Esophagus mucosa (tissue), 1 donor: ENCODE measurements at places on chromosomes 13 and 19.

DNA sequence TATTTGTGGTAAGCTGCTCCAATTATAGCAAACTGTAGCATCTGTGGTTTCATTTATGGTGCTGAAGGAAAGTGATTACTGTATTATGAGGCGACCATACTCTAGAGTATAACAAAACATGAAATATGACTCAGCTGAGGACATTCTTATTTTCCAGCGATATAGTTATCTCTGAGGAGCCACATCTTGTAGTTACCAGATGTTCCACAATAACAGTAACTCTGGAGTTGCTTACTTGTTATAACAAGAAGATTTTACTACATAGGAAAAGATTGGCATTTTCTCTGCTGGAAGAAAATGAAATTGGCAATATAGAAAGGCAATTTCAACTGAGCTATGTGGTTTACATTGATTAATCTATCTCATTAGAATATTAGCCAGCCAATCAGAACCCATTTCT lies 1634.2 kb downstream of the PCDH9 start:
- ATAC-seq = no peak

DNA sequence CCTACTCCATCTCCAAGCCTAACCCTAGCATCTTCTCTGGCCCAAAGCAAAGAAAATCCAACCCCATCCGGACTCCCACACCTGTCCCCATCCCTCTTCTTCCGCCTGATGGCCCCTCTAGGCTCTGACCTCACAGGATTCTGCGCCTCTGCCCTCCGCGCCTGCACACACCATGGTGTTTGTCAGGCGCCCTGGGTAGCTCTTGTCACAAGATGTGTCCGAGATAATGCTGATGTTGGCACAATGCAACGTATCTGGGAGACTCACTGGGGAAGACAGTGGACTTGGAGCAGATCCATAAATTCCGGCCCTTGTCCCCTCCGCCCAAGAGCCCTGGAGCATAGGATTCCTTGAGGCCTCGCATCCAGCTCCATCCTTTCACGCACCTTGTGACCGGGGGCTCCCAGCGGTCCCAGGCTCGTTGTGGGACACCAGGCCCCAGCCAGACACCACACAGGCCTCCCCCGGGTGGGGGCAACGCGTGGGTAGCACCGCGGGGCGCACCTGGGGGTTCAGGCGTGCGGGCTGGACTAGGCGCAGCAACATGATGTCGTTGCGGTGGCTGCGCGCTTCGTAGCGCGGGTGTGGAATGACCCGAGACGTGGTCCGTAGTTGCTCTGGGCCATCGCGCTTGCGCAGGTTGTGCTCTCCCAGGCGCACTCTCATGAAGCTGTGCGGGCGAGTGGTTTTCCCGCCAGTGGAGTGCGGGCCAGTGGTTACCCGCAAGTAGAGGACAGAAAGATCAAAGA lies 3.1 kb upstream of the KLK1 start:
- no peak for ATAC-seq

GRCh38 chr13:91922969-91923592 lies 524.7 kb downstream of the GPC5 start:
- ATAC-seq = no peak

GRCh38 chr19:43332058-43332922 lies 21.2 kb upstream of the CD177 start:
- ATAC-seq = peak; percentile 31

GRCh38 chr13:110887597-110888333 lies 27.1 kb downstream of the ANKRD10 start:
- ATAC-seq = peak; percentile 34

- ATAC-seq = no peak
Observed at GRCh38 chr13:43785261-43785649, 1.5 kb downstream of the ENOX1 start.

- no peak for ATAC-seq
Observed at GRCh38 chr19:45150751-45151281, 10.0 kb downstream of the NKPD1 start.

DNA sequence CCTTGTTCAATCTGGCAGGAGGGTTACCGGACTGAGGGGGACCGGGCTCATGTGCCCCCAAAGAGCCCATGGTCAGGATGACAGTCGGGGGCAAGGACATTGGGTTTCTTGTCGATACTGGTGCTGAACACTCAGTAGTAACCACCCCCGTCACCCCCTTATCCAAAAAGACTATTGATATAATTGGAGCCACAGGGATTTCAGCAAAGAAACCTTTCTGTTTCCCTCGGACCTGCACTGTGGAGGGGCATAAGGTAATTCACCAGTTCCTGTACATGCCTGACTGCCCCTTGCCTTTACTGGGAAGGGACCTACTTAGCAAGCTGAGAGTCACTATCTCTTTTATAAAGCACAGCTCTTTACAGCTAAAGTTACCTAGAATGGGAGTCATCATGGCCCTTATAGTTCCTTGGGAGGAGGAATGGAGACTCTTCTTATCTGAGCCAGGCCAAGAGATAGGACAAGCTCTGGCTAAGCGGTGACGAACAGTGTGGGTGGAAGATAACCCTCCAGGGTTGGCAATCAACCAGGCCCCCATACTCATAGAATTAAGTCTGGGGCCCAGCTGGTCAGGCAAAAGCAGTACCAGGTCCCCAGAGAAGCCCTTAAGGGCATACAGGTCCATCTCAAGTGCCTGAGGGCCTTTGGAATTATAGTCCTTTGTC lies 603.7 kb downstream of the UQCRFS1 start:
- no peak for ATAC-seq

- no peak for ATAC-seq
Observed at GRCh38 chr19:39223703-39224279, 19.7 kb upstream of the SYCN start.

DNA sequence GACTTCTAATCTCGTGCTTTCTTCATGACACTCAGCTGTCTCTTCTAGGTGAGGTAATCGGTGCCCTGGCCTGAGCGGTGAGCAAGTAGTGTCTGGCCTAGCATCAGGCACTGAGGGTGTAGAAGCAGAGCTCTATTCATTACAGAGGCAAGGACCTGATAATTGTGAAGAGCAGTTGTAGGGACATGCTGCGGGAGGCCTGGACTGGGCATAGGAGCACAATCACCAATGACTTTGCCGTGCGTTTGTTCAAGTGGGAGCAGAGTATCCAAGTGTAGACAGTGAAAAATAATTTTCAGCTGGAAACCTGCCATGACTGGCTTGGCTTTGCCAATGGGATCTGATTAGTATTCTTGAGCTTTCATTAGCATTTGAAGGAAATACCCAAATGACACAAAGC lies 32.1 kb upstream of the DCLK1 start:
- no peak for ATAC-seq

GRCh38 chr19:13302526-13303270 lies 152.5 kb downstream of the IER2 start:
- ATAC-seq = no peak

GRCh38 chr13:44664308-44664707 lies 88.2 kb upstream of the TSC22D1 start:
- ATAC-seq = no peak

- ATAC-seq = peak; percentile 85
Observed at GRCh38 chr13:75458696-75459422, 23.1 kb downstream of the TBC1D4 start.

DNA sequence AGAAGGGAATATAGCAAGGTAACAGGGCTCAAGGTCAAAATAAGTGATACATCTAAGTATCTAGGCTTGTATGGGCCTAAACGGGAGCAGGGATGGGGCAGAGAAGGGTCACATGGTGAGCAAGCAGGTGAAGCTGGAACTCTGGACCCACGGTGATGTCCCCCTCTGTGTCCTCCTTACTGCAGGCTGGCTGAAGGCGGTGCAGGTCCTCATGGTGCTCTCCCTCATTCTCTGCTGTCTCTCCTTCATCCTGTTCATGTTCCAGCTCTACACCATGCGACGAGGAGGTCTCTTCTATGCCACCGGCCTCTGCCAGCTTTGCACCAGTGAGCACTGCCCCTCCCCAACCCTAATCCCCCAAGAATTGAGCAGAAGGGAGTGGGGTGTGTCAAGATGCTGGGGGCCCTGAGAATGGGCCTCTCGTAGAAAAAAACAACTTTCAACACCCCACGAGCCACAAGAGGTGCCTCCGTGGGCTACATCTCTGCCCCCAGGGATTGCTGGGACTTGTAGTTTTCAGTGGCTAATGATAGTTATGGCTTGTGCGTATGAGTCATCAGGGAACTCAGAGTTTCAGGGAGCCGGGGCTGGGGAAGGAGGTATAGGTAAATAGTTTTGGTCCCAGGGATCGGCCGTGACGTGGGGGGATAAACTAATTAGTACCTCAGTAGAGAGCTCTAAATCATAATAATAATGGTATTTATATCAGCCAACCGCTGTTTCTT lies 4.0 kb downstream of the EMP3 start:
- ATAC-seq = no peak

- ATAC-seq = no peak
Observed at GRCh38 chr13:60514891-60515290, 117.9 kb downstream of the TDRD3 start.

DNA sequence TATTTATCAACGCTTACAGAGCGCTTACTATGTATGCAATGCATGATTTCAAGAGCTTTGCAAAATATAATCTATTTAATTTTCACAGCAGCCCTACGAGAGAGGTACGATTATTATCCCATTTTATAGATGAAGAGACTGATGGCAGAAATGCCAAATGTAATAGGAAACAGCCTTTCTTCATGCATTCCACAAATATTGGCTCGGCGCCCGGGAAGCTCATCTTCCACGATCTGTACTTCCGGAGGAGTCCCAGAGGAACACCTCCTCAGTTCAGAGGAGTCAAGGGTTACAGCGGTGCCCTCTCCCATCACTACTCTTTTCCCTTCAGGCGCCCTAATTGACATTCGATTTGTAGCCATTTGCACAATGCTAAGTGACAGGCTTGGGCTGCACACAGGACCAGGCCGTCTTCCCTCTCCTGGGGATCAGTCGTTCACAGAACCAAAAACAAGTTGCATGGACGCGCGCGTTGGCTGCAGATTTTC lies 1.1 kb upstream of the ARHGAP35 start:
- peak; percentile 0 for ATAC-seq

DNA sequence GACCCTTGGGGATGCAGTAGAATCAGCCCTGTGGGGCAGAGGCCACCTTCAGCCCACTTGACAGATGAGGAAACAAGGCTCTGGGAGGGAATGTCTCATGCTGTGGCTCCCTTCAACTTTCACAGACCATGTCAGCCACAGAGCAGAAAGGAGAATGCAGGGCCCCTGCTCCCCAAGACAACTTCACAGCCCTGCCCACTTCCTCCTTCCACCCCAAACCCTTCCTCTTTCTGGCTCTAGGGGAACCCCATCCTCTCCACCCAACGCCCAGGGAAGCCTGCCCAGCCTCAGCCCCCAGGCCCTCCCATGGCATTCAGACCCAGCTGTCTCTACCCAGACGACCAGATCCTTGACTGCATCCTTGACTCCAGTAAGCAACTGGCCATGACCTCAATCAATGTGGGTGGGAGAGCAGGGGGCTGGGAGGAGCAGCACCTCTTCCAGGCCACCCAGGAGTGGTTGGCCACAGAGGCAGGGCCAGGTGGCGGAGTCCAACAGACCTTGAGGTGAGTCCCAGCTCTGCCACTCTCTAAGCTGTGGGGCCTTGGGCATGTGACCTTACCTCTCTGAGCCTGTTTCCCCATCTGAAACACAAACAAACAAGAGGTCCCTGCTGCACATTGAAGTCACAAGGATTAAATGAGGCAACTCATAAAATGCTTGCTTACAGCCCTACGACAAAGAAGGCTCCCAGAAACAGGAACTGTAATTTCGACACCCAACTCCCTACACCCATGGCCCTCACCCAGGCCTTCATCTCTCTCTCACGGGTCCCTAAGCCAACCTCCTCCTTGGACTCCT lies 15.8 kb downstream of the DEDD2 start:
- ATAC-seq = no peak

DNA sequence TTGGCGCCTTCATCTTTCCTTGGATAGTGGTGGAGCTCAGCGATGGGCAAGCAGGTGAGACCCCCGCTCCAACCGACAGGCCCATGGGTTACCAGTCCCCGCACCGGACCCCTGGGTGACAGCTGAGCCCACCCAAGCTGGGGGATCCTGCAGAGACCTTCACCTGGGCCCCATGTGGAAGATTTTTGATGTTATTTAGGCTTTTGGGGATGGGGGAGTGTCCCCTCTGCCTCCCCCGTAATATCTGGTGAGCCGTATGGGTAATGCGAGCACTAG lies 4.9 kb upstream of the LILRA5 start:
- no peak for ATAC-seq

DNA sequence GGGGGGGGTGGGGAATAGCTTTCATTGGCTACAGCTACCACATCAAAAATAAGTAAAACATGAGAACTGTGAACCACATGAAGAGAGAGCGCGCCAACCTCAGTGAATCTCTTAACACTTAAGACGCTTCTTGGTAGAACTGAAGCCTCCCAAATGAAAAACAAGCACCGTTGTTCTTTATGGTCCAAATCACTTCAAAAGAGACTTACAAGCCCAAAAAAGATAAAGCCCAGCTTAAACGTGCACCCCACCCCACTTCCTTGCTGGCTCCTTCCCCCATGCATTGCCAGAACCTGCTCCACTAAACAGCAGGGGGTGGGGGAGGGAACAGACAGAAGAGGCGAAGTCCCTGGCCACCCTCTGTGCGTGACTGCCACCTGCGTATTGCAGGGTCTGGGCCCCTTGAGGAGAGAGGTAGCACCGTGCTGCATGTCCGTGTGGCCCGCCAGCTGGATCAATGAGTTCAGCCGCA lies 479.1 kb downstream of the FOXO1 start:
- no peak for ATAC-seq

GRCh38 chr13:64643066-64643465 lies 2587.1 kb downstream of the PCDH9 start:
- ATAC-seq = no peak

DNA sequence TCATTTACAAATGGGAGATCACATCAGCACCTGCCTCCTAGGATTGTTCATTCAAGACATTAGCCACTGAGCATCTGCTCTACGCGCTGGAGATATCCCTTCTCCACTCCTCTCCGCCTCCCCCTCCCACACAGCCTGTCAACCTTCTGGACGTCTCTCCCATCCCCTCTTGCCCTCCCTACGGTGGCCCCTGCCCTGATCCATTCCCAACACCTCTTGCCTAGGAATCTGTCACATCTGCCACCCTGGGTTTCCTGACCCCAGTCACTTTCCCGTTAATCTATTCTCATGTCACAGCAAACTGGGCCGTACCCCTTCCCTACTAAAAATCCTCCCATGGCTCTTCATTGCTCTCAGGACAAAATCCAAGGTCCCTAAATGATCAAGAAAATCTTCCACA lies 10.3 kb downstream of the DYRK1B start:
- no peak for ATAC-seq

DNA sequence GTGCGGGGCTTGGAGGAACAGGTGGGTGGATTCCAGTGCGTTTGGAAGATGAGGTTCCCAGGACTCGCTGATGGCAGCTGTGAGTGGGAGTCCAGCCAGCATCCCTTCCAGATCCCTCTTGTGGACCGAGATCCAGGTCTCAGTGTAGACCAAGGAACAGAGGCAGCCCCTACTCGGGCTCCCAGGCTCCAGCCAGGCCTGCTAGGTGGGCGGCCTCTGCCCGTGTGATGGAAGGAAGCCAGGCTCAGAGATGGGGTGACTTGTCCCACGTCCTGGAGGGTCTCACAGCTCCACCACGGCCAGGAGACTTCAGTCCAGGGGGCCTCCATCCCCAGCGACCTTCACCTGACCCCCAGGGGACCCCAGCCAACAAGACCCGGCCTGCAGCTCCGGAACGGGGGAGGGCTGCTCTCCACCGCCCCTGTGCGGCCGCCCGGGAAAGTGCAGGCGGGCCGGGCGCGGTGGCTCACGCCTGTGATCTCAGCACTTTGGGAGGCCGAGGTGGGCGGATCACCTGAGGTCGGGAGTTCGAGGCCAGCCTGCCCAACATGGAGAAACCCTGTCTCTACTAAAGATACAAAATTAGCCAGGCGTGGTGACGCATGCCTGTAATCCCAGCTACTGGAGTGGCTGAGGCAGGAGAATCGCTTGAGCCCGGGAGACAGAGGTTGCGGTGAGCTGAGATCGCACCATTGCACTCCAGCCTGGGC lies 729 bp upstream of the MADCAM1 start:
- no peak for ATAC-seq
